ENCODE measurements at places on chromosomes 5 and 9.
A peak's percentile ranks its signal among the peaks of the same experiment; 100 is the strongest.

GRCh38 chr9:127568971-127569885 lies 42.8 kb upstream of the STXBP1 start:
- DNase-seq: peak; percentile 52

- no peak for DNase-seq
Observed at GRCh38 chr9:130043654-130044623, 950 bp upstream of the FNBP1 start.

- no peak for DNase-seq
Observed at GRCh38 chr9:7304627-7304995, 495.0 kb downstream of the DMAC1 start.

- no peak for DNase-seq
Observed at GRCh38 chr9:128153947-128154695, 4.9 kb downstream of the LCN2 start.

- DNase-seq: no peak
Observed at GRCh38 chr5:40689438-40689837, 9.7 kb downstream of the PTGER4 start.

DNA sequence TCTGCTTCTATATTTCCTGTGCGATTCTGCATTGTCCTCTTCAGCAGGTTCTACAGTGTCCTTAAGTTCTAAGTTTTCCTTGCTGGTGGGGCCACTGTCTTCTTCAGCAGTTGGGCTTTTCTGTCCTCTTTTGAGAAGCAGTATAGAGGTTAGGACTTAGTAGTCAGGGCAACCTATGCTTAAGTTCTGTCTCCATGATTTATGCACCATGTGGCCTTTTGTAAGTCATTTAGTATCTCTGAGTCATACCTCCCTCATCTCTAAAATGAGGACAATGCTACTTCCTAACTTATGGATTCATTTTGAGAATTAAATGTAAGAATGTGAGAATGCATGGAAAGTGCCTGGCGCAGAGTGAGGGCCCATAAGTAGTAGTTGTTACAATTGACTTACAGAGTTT lies 46.8 kb downstream of the GRIN3A start:
- DNase-seq: no peak

GRCh38 chr5:124397317-124397716 lies 349.1 kb downstream of the ZNF608 start:
- no peak for DNase-seq

DNA sequence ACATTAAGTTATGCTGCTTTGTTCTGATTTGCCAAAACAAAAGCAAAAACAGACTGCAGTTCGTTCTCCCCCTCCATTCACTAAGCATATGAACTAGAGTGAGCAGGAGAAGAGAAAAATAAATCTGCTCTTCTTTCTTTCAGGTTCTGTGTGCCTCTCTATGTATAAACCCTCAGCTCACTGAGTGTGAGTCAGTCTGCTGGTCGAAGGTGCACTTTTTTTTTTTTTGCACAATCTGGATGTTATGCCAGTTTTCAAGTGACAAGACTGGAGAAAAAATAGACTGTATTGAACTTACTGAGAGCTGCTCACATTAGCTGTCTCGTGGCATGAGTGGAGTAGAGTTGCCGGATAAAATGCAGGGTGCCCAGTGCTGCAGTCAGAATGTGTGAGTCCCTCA lies 244.6 kb upstream of the ATP10B start:
- DNase-seq: no peak

- no peak for DNase-seq
Observed at GRCh38 chr5:83306572-83307241, 164.8 kb upstream of the VCAN start.

DNA sequence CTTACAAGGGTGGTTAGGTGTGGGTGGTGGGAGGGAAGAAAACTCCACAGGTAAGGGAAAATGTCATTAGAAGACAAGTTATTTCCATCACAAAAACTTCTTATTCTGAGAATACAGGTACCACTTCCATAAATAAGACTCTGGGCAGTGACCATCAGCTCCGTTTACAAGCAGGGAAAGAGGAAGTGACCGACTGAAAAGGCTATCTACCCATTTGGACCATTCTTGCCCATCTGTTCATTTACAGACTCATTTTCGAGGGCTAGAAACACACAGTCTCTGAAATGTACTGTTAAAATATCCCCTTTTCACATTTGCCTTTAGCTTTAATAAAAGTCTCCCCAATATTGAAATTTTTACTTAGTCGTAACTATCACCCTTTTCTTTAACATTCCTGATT lies 79.5 kb downstream of the TTC39B start:
- DNase-seq: no peak

- DNase-seq: no peak
Observed at GRCh38 chr5:759781-760362, 24.7 kb downstream of the ZDHHC11B start.

GRCh38 chr9:109319017-109319625 lies 1.7 kb downstream of the EPB41L4B start:
- no peak for DNase-seq

DNA sequence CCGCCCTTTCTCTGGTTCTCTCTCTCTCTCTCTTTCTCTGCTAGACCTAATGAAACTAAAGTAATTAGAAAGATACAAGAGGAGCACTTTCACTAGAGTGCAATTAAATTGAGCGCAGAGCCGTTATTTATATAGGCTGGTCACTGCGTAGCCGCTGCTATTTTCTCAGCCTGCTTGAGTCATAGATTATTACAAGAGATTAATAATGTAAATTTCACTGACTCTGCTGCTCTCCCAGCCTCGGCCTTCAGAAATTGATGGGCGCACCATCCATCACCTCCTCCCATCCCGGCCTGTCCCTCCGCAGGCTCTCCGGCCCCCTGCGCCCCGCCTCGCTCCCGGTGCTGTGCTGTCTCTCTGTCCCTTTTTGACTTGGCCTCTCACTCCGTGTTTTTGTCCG lies 268.0 kb upstream of the MVB12B start:
- no peak for DNase-seq

DNA sequence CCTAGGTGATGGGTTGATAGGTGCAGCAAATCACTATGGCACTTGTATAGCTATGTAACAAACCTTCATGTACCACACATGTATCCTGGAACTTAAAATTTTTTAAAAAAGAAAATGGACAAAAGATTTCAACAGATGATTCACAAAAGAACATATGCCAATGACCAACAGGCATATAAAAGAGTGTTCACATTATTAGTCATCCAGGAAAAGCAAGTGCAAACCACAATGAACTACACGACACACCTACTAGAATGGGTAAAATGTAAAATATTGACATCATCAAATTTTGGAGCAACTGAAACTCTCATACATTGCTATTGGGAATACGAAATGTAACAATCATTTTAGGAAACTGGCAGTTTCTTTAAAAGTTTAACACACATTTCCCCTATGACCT lies 109.9 kb downstream of the YIPF5 start:
- no peak for DNase-seq

DNA sequence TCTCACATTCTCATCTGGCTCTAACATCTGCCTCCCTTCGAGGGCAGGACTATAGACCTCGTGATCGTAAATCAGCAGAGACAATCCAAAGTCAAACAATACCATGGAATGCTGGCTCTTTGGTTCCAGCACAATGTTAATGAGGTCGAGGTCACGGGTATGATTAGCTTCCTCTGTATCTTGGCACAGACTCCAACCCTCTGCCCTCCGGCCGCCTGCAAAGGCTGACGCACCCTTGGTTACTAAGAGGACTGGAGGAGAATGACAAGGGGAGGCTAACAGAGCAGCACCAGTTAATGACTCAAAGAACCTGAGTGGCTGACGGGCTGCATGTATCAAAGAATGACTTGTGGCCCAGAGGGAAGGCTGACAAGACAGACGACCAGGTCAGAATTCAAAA lies 10.1 kb downstream of the LHFPL2 start:
- DNase-seq: no peak

GRCh38 chr5:32664523-32664922 lies 46.6 kb upstream of the NPR3 start:
- no peak for DNase-seq

DNA sequence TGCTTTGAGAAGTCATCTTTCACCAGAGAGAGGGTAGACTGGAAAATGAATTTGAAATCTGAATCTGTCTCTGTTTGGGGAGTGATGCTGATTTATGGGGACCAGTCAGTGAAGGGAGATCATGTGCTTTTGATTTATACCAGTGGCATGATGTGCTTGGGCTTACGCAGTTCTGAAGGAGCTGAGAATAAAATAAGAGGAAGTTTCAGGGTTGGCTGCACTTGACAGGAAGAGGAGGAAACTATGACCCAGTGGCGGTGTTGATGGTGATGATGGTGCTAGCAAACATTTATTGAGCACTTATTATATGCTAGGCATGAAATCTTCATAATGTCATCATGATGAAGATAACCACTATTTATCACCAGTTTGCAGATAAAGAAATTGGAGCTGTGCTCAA lies 136.4 kb upstream of the GLRA1 start:
- no peak for DNase-seq

DNA sequence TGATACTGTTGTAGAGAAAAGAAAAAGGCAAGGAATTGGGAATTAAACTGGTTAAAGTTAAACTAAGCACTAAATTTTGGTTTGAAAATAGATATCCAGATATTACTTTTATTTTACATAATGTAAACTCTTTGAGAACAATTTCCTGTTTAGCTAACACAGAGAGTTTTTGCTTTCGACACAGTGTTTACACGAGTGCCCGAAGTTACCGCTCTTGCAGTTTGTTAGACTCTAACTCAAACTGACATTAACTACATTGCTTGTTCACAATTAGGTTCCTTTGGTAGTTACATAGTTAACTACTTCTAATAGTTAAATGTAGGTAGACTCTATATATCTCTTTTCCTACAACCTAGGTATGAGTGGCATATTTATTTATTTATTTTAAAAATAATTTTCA lies 117.1 kb upstream of the CHD1 start:
- no peak for DNase-seq

- DNase-seq: no peak
Observed at GRCh38 chr5:96838201-96839070, 30.7 kb upstream of the ERAP1 start.

- no peak for DNase-seq
Observed at GRCh38 chr5:139644001-139644456, 4.1 kb upstream of the CXXC5 start.

Measured in NCI-H2107 (cell line).